ENCODE measurements at places on chromosomes 16 and 17.

DNA sequence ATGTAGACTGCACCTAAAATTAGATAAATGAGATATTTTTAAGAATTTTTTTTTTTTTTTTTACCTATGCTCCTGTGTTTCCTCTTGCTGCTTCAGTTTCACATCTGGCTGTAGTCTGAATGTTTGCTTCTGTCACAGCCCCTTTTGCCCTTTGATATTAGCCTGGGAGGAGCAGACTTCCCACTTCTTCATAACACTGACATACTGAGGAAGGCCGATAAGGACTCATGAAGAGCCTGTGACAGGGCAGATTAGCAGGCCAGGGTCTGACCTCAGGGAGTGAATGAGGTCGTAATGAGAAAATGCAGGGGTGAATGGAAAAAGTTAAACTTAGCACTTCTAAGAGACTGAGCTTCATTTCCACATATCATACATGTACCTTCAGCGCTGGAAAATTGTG is at the start of gene SLFN14:
Gene SLFN14 (minus strand): TSS at position 117 of the 400 bp plus-strand sequence. CDS start 2,757 bp downstream, outside the sequence.
- DNase-seq = no peak

DNA sequence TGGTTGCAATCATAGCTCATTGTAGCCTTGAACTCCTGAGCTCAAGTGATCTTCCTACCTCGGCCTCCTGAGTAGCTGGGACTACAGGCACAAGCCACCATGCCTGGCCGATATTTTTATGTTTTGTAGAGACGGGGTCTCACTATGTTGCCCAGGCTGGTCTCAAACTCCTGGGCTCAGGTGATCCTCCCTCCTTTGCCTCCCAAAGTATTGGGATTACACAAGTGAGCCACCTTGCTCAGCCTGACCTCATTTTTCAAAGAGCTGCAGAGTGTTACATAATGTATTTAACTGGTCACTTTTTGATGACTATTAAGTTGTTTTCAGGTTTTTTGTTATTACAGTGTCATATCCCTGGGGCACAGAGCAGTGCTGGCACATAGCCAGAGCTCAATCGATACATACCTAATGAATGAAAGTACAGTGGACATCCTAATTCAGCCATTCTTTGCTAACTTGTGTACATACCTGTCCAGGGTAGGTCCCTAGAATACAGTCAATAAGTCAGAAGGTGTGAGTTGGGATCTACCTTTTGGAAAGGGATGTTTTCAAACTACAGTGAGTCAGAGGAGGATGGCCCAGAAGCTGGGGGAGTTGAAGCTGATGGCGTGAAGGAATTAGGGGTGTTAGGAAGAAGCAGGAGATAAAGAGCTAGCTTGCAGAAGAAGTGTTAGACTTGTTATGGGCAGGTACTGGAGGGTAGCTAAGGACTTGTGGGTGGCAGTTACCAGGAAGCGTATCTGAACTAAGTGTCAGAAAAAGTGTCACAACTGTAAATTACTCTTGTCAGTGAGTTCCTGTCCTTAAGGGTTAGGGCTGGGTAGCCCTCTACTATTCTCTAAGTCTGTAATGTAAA is 20.1 kb upstream of the CYLD start:
- no peak for DNase-seq

DNA sequence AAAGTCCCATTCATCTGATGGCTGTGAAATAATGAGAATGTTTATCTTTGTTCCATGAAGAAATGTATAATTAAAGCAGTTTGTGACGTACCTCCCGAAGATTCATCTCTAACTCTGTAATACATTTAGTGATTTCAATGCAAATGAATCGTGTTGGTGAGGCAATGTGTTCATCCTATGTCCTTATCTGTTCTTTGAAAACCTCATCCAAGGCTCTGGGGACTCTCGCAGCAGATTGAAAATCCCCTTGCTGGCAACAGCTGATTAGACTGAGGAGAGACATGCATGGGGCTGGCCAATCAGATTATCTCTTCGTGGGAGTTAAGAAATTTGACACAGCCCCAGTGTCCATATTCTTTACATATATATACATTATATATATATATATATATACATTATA is 1095.4 kb upstream of the EEF2KMT start:
- DNase-seq = no peak

DNA sequence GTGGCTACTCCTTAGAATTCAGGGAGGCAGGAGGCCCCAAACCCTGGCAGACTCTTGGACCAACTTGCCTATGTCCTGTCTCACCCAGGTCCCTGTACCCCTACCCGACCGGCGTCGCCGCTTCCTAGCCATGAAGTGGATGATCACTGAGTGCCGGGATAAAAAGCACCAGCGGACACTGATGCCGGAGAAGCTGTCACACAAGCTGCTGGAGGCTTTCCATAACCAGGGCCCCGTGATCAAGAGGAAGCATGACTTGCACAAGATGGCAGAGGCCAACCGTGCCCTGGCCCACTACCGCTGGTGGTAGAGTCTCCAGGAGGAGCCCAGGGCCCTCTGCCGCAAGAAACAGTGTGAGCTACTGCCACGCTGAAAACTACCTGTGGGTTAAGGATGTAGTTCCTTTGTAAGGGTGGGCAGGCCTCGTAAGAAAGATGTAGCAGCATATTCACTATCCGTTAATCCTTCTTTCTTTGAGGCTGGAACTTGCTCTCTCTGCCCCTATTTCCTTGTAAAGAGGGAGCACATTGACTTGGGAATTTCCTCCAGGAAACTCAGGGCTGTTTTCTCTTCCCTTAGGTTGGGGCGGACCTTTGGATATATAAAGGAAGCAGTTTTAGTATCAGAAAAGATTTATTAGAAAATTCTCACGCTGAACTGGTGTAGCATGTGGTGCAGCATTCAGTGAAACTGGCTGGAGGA is 4.1 kb downstream of the MRPS7 start:
- no peak for DNase-seq

- DNase-seq = peak; percentile 31
Observed at GRCh38 chr16:10428433-10429168, 42.7 kb downstream of the ATF7IP2 start.

DNA sequence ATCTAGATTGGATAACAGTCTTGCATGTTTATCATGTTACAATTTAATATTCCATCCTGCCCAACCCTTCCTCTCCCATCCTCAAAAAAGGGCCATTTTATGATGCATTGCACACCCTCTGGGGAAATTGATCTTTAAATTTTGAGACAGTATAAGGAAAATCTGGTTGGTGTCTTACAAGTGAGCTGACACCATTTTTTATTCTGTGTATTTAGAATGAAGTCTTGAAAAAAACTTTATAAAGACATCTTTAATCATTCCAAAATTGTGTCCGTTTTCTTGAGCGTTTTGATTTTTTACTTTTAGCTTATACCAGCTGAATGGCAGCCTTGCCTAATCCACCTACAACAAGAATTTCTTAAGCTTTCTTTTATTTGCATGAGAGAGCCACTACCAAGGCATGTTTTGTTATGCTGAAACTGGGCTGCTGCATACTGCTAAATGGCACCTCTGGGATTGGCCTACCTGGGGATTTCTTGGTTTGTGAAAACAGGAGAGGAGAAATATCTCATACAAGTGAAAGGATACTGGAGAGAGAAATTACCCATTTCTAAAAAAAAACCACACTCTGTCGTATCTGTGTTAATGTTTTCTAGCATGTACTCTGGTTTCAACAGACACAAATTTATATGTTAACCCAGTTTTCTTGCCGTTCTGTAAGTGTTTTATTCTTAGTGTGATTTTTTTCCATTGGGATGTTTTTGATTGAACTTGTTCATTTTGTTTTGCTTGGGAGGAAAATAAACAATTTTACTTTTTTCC is 52.2 kb downstream of the TUBD1 start:
- DNase-seq = no peak

- DNase-seq = no peak
Observed at GRCh38 chr17:57004944-57005579, 27.1 kb downstream of the SCPEP1 start.

DNA sequence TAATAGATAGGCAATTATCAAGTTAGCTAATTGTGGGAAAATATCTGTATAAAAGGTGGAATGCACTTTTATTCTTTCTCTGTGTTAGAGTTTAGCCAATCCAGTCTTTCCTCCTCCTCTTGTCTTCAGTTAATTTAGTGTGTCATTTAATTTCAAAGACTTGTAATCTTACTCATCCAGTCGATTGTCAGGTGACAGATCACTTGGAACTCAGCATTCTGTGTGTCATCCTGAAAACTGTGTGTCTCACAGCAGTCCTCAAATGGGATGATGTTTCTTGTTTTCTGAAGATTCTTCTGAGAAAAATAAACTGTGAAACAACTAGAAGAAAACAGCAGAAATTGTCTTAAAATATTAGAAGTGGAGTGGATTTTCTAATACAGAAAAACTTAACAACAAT is 290 bp upstream of the KRTAP4-1 start:
- no peak for DNase-seq

DNA sequence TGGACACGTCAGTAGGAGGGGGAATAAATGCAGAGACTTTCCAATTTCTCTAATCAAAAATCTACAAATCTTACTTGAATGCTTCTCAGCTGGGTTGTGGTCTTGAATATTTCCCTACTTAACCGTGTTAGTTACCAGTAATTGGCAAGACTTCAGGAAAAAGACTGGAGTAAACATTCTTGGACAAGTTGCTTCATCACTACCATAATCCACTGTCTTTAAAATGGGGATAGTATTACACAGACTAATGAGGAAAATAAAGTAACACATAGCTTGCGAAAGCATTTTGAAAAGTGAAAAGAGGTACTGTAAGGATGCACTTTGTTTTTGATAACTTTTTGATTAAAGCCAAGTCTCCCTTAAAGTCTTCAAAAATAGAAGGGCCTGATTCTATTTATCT is 18.4 kb downstream of the MYH1 start:
- DNase-seq = no peak
